ENCODE measurements at places on chromosomes 7 and 10. TPM values are rescaled to one million over a fixed set of nuclear protein-coding genes. Genes with fewer than 3 reads are reported as not detected.

Gene SEMA3C
- polyA plus RNA-seq, result 51.1 TPM

Gene CACNA2D1
- 4.8 TPM for polyA plus RNA-seq

DNA sequence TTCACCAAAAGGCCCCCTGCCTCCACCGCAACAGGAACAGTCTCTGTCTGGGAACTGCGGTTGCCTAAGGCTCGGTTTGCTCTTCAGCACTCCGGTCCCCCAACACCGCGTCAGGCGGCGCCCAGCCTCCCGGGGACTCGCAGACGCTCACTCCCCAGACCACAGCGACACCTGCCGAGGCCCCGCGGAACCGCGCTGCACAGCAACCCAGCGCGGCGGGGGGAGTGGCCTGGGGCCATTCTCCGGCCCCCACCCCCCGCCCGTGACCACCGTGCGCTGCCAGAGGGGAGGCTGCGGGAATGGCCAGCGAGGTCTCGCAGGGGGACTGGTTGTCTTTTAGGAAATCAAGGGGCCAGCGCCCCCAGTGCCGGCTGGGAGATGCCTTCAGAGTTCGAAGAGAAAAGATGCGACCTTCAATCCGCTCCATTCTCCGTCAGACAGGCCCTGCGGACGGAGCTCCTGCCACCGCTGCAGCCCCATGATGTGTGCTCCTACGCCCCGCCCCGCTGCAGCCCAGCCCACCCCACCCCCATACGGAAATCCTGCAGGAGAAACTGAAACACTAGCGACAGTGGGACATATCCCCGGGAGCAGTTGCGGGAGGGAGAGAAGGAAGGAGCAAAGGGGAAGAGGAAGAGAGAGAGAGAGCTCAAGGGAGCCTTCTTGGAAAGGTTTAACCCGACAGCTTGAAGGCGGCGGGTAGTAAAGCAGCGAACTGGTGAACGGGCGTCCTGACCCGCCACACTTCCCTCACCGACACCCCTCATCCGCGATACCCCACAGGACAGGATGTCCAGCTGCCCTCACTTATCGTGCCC, 137.4 kb upstream of the CDCA7L start:
- DNase-seq, result peak; percentile 97

Gene KCNMA1
- polyA plus RNA-seq, result 107 TPM

DNA sequence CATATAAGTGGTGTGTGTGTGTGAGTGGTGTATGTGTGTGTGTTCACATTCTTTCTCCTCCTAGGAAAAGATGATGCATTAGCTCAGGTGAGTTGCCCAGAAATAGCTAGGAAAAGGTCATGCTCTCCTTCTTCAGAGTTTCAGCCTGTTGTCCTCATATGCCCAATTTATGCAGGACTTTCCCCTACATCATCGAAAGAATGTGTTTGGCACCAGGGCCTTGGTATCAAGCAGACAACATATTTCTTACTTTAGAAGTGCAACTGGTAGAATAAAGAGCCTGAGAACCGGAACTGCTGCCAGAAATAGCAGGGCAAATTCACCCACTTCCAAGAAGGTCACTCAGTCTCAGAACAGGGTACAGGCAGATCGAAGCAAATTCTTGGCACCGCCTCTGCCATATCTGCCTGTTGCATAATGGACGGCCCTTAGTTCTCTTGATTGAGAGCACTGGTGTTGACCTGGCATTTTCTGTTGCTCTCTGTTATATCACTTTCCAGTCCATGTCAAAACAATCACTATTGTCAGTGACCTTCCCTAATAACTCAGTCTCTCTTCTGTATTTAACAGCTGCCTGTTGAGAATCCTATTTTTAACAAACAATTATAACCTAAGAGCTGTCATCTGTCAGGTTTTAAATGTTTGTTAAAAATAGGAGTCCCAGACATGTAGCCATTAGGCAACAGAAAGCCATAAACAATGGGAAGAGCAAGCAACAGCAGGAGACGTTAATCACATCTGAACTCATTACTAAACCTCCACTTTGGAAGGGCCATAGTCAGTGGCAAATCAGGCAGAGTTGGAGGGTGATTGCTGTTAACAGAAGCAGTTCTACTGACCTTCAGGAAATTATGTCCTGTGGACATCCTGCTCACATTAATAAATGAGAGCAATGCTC, 20.7 kb downstream of the ADRB1 start:
- DNase-seq, result no peak
